ENCODE measurements at places on chromosomes 5 and 9.
A peak's percentile ranks its signal among the peaks of the same experiment; 100 is the strongest.

- DNase-seq = no peak
Observed at GRCh38 chr5:41648996-41649395, 138.6 kb upstream of the PLCXD3 start.

GRCh38 chr5:61744690-61745619, 412.9 kb downstream of the ZSWIM6 start:
- DNase-seq = no peak

DNA sequence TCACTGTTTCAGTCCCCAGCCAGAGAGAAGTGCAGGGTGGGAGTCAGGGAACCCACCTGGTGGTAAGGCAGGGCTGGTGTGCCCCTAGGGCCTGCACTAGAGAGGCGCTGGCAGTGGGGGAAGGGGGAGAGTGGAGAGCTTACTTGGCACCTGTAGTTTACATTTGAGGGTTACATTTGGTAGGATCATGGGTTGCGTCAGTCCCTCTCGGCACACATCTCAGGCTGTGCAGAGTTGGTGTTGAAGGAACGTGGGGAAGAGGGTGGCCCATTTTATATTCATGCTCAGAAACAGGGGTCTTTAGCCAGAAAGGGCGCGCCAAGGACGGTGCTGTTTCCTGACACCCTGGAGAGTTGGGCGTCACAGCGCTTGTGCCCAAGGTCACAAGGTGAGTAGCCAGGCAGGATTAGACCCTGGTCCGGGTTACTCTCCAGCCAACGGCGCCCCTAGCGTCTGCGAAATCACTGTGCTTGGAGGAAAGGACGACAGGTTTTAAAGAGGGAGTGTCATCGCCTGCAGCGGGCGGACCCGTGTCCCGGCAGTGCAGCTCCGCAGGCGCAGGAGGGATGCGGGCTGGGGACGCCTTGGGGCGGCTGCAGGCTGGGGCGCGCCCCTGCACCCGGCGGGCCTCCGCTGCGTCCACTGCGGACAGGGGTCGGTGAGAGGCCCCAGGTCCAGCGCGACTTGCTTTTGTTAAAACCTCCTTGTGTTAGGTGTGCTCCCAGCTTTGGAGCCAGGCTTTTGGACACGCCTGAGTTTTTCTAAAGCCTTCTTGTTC, 272.6 kb downstream of the FANCC start:
- DNase-seq = no peak

- no peak for DNase-seq
Observed at GRCh38 chr9:136209786-136210185, 4.9 kb upstream of the LHX3 start.

DNA sequence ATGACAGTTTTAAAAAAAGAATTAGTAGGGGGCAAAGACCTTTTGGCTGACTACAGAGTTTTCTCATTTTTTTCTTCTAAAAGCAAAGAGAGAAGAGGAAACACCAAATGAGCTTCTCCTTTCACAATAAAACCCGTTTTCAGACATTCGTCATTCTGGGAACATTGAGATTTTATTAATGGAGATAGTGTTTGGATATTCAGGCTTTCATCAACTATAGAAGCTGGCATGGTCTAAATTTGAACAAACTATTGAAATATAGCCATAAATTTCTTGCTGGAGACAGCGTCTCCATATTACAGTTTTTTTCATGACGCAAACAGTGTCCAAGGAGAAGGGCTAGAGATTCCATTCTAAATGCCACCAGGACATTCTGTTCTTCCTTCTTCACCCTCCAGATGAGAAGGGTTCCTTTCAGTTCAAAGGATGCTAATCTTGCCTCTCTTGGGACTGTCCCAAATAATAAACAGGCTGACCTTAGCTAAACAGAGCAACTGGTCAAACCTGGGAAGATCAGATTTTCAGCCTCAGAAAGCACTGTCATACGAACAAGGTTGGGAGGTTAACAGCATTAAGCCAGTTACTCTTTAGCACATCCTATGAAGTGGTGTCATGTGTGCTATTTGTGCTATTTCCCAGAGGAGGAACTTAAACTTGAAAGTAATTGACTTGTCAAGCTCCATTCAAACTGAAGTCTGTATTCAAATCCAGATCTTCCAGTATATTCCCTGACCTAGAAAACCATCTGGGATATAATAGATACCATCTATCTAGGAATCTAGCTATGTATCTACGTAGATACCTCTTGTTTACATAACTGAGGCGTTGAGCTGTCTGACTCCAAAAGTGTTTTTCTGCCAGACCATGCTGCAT, 125.6 kb downstream of the LPAR1 start:
- DNase-seq = no peak

DNA sequence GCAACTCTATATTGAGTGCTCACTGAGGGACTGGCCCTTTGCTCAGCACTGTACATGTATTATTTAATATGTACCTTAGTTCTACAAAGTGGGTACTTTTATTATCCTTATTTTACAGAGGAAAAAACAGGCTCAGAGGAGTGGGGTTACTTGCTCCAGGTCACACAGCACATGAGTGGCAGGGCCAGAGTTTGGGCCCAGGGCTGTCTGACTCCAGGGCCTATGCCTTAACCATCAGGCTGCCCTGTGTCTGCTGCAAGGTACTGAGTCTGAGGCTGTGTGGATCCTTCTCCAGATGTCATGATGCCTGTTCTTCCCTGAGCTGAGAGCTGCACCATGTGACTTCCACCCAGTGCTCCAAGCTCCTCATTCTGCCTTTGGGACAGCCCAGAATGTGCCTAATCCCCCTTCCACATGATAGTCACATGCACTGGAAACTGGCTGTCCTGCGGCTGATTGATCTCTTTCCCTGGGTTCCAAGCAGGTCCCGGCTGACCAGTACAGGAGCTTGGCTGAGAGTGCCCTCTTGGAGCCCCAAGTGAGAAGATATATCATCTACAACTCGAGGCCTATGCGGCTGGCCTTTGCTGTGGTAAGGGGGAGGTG, 15.4 kb downstream of the TMEM268 start:
- DNase-seq = no peak

- DNase-seq = no peak
Observed at GRCh38 chr5:1881098-1881572, 1.6 kb downstream of the IRX4 start.

DNA sequence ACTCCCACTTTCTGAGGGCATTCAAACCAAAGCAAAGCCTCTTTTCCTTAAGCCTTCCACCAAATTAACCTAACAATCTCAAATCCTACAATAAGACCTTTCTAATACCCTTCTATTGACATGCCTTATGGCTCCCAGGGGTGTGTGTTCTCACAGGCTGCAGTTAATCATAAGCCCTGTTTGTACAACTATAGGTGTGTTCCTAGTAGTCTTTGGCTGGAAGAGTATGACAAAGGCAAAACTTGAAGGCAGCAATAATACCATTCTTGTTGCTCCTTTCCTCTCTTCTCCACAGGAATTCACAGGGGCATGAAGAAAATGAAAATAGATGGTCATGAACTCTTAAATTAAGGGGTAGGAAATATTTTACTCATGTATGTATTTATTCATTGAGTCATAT, 10.9 kb upstream of the FBXO38 start:
- DNase-seq = no peak

- no peak for DNase-seq
Observed at GRCh38 chr9:89903141-89903475, 298.3 kb downstream of the GADD45G start.

DNA sequence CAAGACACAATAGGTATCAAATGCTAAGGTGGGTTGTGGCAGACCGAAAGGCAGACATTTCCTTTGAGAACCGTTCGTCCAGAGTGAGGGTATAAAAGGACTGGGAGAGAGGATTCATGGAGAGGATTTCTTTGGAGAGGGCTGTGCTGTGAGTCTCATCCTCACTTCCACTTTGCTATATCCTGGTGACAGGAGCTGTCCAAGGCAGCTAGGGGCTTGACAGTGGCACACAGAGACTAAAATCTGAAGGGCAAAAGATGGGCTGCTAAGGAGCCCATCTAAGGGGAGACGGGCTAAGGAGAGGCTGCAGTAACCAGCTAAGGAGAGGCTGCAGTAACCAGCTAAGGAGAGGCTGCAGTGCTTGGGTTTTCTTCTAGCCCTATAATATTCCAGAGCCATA, 214.0 kb upstream of the ADRA1B start:
- DNase-seq = no peak

DNA sequence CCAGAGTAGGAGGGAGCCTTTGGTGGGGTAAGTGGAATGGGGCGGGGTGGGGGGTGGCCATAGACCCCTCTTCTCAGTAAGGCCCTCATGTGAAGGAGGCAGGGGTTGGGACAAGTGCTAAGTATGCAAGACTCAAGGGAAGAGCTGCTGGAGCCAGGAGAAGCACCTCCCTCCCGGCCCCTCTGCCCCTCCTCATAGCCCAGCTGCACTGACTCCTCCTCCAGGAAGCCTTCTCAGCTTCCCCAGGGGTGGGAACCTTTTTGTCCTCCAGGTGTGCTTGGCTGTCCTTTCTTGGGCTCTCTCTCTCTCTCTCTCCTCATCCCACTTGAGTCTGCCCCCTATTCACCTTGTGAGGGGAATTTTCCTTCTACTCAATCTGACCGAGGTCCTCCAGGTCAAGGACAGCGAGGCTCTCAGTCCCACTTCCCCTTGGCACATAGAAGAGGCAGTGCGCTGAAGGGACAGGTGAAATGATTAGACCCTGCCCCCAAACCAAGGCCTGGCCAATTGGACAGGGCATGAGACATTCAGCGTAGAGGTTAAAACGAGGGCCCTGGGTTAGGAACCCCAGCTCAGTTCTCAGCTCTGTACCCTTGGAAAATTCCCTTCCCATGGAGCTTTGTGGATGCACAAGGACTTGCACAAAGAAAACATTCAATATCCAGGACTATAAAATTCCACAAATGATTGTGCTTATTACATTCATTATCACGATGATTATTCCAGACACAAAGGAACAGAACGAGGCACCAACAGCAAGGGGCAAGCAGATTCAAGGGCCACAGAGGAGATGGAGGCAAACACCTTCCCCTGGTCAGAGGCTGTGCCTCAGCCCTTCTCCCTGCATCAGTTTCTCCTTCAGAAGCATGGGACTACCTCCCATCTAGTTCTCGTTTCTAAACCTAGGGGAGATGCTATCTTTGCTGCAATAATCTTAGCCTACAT, 45.6 kb upstream of the IL17B start:
- no peak for DNase-seq

DNA sequence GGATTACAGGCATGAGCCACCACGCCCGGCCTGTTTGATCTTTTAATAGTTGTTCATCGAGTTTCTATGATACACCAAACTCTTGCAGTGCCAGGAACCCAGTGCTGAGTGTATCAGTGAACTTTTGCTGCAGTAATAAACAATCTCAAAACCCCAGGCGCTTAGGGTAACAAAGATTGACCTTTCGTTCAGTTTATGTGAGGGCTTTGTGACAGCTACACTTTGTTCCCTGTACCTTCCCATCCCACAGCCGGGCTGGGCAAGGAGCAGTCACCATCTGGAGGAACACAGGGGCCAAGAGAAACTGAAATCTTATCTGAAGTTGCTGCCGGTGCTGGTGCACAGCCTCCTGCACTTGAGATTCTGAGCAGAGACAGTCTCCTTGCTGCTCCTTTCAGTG, 17.2 kb upstream of the WNK2 start:
- no peak for DNase-seq

GRCh38 chr9:90858457-90858901, 56.9 kb downstream of the SYK start:
- DNase-seq = no peak

GRCh38 chr9:68844631-68845612, 139.9 kb downstream of the PIP5K1B start:
- DNase-seq = peak; percentile 75

DNA sequence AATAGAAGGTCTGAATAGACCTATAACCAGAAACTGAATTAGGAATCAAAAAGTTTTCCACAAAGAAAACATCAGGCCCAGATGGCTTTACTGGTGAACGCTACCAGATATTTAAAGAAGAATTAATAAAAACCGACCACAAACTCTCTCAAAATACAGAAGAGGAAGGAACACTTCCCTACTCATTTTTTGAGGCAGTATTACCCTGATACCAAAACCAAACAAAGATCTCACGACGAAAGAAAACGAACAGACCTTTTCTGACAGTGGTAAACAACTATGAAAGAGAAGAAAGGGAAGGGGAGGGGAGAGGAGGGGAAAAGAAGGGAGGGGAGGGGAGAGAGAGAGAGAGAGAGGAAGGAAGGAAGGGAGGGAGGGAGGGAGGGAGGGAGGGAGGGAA, 13.5 kb downstream of the B4GALT1 start:
- DNase-seq = peak; percentile 66

DNA sequence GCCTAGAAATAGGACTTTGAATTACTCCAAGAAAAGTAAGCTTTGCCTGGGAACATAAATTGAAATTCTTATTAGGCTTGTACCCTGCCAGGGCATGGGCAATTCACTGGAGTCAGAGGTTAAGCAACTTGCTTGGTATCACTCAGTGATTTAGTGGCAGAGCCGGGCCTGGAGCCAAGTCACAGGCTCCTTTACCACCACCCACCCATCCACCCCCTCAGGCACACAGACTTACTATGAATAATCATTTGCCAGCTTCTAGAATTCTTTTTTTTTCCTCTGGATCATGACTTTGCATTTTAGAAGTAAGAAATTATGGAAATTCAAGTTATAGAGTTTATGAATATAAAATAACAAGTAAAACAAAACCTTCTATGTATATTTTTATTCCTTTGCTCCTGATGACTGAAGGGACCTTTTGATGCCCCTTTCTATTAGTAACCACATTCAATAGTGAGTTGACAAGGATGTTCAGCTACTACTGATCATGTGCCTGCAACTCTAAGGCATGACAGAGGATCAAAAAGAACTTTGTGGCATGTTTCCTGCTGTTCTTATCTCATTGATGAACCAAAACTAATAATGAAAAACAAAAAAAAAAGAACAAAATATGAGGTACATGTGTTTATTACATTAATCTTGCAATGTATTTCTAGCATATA, 614.7 kb downstream of the TLR4 start:
- DNase-seq = no peak

DNA sequence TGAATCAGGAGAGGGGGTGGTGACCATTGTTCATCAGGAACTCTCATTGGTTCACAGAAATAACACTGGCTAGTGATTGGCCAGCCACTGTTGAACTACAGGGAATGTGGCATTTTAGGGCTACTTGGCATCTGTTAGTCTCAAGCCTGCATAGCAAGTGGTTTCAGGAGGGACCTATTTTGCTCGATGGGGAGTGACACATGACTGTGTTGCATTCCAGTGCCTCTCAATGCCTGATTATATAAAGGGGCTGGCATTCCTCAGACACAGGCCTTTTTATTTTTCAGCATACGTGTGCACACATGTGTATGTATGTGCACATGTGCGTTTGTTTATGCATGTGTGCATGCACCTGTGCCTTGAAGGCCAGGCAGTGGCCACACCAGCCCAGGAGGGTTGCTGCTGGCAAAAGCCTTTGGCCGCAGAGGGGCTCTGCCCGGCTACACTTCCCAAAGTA, 23.2 kb downstream of the FGD3 start:
- DNase-seq = no peak
